Activated CD4-positive, CD25-positive, alpha-beta regulatory T cell (primary cell): ENCODE measurements at places on chromosomes 7 and 10.

DNA sequence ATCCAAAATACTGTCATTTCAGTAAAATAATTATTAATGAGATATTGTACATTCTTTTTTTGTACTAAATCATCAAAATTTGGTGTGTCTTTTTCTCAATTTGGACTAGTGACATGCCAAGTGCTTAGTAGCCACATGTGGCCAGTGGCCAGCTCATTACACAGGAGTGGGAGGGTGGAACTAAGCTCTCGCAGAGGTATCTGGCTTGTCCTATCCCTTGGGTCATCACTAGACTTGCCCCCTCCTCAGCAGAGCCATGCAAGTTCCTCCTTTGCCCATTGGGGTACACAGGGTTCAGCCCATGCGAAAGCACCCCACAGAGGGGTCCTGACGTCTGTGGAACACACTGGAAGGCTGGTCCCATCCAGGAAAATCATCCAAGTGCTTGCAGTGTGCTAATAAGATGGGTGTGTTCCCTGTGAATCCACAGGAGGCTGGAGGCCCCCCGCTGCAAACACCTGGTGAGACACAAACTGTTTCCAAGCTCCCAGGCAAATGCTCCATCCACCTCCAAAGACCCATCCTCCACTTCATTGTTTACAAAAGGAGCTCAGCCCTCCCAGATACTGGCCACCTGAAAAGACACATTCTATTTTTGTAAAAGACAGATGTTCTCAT, 1.3 kb downstream of the ARHGAP22 start:
- DNase-seq, result no peak

DNA sequence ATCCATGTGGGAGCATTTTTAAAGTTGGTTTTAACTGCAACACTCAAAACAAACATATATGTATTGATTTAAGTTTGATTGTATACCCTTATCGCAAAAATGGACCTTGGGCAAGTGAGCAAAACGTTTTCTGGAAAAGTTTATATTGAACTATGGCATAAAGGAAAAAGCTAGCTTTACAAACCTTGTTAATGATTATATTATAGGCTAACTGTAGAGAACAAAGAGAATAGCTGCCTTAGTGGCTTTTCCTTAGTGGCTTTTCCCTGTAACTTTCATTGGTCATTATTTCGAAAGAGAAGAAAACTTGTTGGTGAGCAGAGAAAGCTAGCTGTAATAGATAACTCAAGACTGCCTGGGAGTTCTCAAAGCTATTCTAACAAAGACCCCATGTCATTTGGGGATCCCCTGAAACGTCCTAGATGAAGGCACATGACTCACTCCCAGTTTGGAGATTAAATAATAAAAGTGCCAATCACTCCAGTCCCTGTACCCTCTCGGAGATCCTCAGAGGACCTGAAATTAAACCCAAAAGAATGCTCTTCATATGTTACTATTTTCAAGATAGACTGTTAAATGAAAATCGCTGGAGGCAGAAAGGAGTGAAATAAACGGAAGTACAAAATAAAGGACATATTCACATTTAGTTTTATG, 92.1 kb downstream of the SRI start:
- DNase-seq, result no peak

DNA sequence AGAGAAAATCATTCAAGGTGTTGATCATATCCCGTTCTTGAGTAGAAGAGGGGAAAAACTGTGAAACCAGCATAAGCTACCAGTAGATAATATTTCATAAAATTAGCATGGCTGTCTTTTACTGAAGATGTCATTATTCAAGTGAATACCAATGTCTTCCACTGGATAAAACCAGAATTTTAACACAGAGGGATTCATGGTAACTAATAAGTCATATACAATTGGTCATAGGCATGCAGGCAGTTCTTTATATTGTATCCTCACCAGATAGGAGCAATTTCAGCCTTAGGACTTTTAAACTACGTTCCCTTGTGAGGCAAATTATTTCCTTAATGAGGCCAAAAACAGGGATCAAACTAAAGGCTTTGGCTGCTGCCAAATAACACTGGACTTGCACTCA, 202.3 kb upstream of the PITRM1 start:
- DNase-seq, result no peak

GRCh38 chr7:71740174-71740560, 608.2 kb downstream of the GALNT17 start:
- no peak for DNase-seq

GRCh38 chr7:151336027-151336708, 5.4 kb upstream of the NUB1 start:
- DNase-seq, result no peak

GRCh38 chr7:76241141-76241540, 39.4 kb downstream of the SRRM3 start:
- DNase-seq, result no peak

DNA sequence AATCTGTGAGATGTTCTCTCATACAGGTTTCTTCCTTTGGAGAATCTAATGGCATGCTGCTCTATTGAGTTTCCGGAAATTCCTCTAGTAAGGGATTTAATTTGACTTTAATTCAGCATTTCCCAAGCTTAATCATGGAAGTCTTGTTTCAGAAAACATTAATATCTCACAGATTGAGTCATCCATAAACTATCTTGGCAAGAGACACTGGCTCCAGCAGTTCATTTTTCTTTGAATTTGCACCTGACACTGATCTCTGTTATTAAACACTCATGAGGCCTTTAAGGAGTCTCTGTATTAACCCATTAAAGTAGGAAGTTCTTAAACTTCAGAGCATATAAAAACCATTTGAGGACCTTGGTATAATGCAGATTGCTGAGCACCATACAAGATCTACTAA, 3.6 kb upstream of the ITGB8 start:
- no peak for DNase-seq

DNA sequence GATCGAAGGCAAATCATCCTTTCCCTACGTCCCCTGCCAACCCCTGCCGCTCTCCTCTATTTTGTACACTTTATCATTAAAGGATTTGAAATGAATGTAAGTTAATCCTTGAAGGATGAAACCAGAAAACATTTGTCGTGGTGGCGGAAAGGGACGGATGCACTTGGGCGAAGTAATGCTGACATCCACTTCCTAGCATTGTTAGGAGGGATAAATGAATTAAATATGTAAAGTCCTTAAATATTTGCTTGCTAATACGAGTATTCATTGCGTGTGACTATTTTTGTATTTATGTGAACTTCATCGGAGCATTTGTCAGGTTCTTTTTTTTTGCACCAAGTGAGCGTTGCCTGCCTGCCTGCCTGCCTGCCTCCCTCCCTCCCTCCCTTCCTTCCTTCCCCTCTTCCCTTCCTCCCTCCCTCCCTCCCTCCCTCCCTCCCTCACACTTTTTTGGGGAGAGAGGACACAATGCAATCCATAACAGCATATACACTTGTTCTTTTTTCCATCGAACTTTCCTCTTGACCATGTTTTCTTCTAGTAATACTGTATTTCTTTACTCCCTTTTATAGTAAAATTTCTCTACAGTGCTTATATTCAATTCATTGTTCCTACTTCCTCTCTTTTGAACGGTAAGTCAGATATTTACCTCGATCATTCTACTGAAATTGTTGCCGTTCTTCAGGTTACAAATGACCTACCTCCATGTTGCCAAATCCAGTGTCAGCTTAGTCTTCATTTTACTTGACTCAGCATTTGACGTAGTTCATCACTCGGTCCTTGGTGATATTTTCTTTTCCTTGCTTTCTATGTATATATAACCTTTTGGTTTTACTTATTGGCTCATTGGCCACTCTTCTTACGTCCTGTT, 831 bp downstream of the CCDC7 start:
- DNase-seq, result no peak

- DNase-seq, result no peak
Observed at GRCh38 chr10:74011770-74012169, 13.9 kb downstream of the VCL start.

DNA sequence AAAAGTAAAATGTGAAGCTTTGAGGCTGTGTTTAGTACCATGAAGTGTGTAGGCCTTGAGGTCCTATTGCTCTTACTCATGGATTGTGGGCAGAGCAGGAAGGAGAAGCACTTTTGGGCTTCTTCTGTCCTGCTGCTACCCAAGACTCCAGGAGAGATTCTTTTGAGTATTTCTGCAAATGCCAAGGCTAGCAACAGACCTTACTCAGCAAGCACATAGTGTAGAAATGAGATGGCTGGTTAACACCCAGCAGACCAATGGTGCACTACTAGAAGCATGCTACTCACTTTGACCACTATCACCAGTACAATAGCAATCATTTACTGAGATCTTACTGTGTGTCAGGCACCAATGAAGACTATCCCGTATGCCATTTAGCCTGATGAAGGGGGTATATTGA, 3.2 kb downstream of the PLPP4 start:
- DNase-seq, result no peak

DNA sequence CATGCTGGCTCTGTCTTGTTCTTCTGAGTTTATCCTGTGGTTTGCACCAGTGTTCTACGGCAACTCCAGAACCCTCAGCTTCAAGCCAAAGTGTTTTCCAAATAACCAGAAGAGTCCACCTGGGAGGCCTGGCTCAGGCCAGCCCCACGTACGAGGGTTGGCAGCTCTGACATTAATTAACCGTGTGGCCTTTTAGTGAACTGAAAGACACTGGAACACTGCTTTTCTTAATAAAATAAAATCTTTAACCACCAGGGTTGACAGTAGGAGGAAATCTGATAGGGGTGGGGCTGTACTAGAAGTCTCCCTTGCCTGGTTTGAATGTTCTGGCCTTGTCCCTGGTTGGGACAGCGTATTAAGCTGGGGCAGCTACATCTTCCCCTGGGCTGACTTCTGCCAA, 64.9 kb downstream of the SYPL1 start:
- no peak for DNase-seq

DNA sequence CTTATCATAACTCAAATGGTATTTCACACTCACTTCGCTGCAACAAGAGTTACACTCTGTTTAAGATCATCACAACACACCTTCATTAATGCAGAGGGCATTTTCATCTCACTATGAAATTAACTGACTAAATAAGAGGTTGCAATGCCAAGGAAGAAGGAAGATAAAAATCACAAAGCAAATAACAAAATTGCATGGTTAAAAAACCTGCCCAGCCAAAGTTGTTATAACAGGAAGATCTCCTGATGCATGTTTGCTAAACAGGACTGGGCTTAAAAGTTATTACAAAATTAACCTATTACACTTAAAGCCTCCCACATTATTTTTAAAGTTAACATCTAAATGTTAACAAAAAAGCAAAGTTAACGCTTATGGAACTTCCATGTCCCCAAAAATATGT, 11.8 kb downstream of the FAM13C start:
- no peak for DNase-seq

DNA sequence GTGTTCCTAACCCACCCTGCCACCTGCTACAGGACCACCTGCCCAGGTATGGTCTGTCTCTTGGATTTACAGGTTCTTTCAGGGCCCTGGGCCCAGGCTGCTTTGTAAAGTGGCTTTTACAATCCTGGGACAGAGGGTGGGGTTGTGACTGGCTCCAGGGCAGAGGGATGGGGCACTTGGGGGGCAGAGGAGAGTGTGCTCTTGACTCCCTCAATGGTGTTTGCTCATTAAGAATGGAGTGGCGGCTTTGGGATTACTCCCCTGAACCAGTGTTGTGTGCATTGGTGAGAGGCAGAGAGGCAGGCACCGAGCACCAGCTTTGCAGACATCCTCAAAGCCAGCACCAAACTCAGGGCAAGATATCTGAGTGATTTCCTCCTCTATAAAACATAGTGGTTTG, 43.5 kb downstream of the VWA2 start:
- no peak for DNase-seq

DNA sequence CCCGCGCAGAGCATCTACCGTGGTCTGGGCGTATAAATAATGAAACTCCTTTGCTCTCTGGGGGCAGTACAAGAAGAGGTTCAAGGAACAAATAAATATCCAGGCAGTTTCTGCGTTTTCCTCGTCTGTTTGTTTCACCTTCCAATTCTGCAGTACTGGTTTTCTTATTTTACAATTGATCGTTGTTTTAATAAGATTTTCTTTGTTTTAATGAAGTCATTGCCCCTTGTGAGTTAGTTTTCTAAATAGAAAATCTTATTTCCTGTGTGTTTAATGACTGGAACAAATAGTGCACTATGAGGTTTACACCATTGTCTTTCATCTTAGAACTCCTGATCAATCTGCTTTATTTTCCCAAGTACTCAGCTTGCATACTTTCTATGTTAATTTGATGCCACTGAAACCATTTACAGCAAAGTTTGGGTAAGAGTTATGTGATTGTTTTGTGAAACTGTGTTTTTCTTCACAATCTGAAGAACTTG, 1.2 kb downstream of the PLEKHA1 start:
- DNase-seq, result no peak

DNA sequence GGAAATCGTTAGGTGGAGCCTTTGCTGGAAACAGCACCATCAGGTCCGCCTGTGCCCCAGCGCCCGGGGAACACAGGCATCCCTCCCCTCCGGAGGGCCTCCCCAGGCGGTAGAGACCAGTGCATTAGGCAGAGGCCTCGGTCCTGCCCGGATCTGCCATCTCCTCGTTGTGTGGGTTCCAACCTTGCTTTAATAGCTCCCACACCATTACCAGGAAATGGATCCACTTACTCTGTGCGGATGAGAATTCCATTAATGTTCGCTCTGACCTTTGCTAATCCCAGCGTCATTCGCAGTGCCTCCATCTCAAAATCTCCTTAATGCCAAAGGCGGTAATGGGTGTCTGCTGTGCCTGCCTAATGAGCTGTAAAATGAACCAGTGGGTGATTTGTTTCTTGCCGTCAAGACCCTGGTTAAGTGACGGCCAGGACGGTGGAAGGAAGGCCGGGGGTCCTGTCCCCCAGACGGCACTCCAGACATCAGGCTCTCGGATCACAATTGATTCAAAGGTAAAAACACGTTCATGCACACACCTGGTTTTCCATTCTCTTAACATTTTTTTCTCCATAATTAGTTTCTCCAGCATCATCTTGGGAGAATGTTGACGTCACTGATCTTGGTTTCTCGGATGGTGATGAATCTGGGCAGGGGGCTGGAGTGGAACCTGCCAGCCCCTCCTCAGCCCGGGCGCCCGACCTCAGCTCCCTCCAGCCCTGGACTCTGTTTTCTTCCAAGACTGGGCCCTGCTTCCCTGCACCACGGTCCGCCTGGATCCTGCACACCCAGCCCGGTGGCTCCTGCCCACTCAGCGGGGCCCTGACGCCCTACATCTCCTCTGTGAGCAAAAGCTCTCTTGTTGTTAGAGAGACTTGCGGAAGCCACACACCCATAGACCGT, 22.8 kb upstream of the FAM20C start:
- no peak for DNase-seq

- DNase-seq, result no peak
Observed at GRCh38 chr7:146690987-146691386, 574.4 kb downstream of the CNTNAP2 start.

GRCh38 chr10:92880233-92880861, 32.0 kb downstream of the EXOC6 start:
- DNase-seq, result no peak

DNA sequence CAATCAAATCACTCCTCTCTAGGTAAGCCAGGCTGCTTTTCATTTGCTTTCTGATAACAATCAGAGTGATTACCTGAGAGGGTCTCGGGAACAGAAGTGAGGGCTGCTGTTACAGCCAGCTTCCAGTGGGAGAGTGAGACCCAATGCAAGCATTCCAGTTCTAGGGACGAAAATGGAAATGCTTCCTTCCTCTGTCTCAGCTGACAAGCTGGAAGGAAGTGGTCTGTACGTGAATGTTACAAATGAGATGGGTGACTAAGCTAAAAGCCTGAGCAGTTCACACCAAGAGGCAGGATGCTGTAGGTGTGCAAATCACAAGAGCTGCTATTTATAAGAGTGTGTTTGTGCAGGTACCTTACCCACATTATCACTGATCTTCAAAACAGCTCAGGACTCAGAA, 772.4 kb downstream of the GRID1 start:
- DNase-seq, result no peak

- no peak for DNase-seq
Observed at GRCh38 chr10:76435157-76435556, 1003.7 kb downstream of the LRMDA start.

GRCh38 chr10:51960494-51960895, 261.1 kb upstream of the CSTF2T start:
- DNase-seq, result no peak
